ENCODE measurements at places on chromosomes 1 and 21.
A peak's percentile ranks its signal among the peaks of the same experiment; 100 is the strongest.

GRCh38 chr1:209778102-209778501, 6.3 kb downstream of the C1orf74 start:
- no peak for DNase-seq

- DNase-seq = no peak
Observed at GRCh38 chr1:226134170-226135058, 52.1 kb downstream of the ACBD3 start.

- DNase-seq = no peak
Observed at GRCh38 chr1:33169290-33170055, 12.4 kb downstream of the TRIM62 start.

DNA sequence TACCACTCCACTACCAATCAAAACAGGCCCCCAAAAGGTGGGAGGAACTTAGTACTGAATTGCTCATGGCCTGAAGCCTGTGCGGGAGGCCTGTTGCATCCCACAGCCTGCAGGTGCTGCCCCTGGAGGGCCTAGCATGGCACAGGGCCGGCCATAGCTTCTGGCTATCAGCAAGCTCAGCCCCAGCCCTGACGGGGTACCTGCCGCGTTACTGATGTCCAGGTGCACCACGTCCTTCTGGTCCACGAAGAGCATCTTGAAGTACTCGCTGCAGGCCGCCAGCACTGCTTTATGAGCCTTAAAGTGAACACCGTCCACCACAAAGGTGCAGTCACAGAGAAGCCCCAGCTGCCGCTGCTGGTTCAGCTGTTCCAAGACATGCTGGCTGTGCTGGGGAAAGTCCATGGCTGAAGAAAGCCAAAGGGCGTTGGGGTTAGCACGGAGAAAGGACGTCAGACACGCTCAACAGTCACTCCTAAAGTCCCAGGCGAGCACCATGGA, 27.8 kb downstream of the ZBTB17 start:
- no peak for DNase-seq

DNA sequence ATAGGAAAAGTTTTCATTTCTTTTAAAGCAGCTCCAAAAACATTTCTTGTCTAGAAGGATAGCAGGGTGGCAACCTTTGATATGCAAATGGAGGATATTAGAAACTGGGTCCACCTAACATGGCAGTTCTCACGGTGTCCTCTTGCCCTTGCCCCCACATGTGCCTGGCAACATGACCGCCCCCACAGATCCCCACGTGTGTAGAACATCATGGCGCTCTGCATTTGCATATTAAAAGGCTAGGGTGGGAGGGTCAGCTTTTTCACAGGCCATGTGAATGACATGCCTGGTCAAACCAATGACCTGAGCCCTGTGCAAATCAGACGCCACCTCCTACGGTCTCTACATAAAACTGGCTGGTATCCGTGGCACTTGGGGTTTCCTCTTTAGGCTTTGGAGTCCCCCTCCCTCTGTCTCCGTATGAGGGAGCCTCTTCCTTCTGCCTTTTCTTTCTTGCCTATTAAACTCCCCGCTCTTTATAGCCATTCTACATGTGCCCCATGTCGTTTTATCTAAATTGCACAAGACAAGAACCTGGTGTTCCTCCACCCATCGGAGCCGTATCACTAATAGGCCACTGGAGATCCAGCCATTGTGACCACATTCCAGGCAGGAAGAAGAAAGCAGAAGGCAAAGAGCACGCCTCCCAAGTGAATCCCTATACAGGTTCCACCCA, 71.3 kb downstream of the WDR4 start:
- DNase-seq = no peak

- DNase-seq = no peak
Observed at GRCh38 chr1:44985747-44986359, 542 bp downstream of the EIF2B3 start.

DNA sequence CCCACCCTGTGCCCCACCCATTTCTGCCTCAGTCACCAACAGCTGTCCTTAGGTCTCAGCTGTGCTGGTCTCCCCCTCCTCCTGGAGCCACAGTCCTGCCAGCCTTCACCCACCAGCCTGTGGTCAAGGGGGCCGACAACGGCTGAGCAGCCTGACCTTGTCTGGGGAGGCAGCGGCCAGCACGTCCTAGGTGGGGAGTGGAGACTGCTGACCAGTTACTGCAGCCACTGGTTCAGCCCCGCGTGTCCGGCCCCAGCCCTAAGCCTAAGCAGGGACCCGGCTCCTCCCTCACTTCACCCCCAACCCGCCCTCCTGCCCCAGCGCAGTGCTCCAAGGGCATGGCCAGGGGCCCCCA, 79.2 kb downstream of the MORN1 start:
- no peak for DNase-seq

- peak; percentile 36 for DNase-seq
Observed at GRCh38 chr1:223628233-223629125, 37.0 kb downstream of the CAPN8 start.

DNA sequence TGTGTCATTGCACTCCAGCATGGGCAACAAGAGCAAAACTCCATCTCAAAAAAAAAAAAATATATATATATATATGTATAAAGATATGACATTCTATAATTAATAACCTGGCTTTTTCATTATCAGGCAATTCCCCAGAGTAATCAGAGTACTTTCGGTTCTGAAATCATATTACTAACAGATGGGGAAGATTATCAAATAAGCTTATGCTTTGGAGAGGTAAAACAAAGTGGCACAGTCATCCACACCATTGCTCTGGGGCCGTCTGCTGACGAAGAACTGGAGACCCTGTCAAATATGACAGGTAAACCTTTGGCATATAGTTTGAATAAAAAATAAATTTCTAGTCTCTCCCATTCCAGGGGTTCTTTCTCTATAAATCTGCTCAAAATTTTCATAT, 58.5 kb upstream of the SH3GLB1 start:
- no peak for DNase-seq

DNA sequence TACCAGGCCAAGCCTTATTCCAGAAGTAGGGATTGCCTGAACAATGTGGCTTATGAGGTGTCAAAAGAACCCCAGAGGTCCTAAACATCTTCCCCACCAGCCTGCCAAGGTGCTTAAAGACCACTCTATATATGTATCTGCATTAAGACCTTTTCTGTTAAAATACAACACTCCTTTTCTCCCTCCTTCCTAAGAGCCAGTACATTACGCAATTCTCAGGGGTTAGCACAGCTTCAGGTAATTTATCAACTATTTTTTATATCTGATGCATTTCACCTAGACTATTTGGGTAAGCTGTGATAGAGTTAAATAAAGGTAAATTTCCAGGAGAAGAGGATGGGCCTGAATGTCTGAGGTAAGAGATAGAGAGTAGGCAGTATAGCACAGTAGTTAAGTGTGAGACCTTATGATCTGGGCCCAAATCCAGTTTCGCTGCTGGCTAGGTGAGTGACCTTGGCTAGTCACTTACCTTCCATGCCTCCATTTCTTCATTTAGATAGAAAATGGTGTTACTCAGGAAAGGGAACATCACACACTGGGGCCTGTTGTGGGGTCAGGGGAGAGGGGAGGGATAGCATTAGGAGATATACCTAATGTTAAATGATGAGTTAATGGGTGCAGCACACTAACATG, 5.1 kb upstream of the CCN1 start:
- DNase-seq = no peak

GRCh38 chr1:198788561-198789064, 149.8 kb downstream of the PTPRC start:
- DNase-seq = peak; percentile 10

GRCh38 chr1:226679262-226679661, 59.8 kb downstream of the ITPKB start:
- DNase-seq = no peak

- no peak for DNase-seq
Observed at GRCh38 chr1:209613400-209614150, 30.1 kb downstream of the CAMK1G start.

All from stimulated activated naive CD8-positive, alpha-beta T cell treated with anti-CD3 and anti-CD28 coated beads, Interleukin-15, amount 100 ng/mL, for 72 hours (primary cell).